Urothelium cell line (cell line): ENCODE measurements at places on chromosomes 16 and 17.

GRCh38 chr16:19717314-19717713, 713 bp downstream of the KNOP1 start:
- DNase-seq = no peak

DNA sequence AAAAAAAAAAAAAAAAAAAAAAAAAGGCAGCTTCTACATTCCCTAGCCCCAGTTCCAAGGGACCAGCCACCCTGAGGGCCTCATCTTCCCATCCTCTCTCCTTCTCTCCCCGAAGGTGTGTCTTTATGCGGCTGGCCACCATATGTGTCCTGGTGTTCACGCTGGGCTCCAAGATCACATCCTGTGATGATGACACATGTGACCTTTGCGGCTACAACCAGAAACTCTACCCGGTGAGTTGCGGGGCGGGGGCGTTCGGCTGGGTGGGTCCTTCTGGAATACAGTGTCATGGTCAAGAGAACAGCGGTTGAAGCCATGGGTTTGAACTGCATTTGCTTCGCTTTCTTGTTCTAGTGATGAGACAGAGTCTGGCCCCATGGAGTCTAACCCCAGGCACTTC, 22.6 kb upstream of the COQ7 start:
- DNase-seq = no peak

DNA sequence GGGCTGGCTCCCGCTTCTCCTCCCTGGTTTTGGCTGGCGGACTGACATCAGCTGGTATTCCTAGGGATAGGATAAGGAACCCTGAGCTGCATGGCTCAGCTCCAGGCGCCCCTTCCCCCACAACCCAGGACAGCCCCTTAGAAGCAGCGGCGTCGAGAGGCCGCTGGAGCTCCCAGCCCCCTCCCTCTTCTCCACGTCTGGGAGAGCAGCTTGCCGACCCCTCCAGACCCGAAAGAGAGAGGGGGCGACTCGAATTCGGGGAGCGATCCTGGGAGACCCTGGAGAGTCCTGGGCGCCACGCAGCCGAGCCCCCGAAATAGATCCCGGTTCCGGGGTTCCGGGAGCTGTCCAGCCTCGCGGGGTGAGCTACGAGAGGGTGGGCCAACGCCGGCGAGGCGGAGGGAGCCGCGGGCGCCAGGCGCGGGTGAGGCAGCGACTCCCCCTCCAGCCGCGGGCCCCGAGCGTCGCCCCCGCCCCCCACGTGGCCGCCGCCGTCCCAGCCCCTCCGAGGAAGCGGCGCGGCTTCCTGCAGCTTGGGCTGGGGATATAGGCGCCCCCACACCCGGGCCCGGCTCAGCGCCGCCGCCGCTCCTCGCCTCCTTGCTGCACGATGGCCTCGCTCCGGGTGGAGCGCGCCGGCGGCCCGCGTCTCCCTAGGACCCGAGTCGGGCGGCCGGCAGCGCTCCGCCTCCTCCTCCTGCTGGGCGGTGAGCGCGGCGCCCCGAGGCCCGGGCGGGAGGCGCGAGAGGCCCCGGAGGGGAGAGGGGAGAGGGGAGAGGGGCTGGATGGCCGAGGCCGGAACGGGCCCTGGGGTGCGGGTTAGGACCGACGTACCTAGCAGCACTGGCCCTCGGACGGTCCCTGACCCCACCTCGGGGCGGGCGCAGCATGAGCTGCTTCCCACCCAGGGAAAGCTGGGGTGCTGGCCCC, at the start of gene RAMP2:
RAMP2 (plus strand) TSS at position 576 of the 930 bp plus-strand sequence; CDS start at position 611, 35 bp downstream.
- peak; percentile 49 for DNase-seq

DNA sequence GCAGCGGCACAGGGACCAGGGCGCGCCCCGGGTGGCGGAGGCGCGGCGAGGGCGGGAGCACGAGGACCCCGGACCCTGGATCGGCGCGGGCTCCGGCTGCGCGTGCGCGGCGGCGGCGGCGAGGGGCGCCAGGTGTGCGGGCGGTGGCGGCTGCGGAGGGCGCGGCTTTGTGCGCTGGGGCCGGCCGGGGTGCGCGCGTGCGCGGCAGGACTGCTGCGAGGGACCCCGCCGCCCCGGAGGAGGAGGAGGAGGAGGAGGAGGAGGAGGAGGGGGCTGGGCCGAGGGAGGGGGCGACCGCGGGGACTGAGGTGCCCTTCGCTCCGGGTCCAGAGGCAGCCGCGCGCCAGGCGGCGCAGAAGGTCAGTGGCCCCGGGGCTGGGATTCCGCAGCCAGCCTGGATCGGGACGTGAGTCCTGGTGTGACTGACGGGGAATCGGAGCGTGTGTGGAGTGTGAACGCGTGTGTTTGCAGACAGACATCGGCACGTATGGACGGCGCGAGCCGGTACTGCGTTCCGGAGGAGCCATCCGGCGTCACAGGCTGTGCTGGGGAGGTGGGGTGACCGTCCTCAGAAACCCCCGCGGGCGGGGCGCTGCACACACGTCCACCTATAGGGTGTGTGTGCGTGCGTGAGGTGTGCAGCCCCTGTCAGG, 19.5 kb upstream of the RAP1GAP2 start:
- peak; percentile 27 for DNase-seq

GRCh38 chr16:68564382-68564985, 25.4 kb downstream of the ZFP90 start:
- no peak for DNase-seq

DNA sequence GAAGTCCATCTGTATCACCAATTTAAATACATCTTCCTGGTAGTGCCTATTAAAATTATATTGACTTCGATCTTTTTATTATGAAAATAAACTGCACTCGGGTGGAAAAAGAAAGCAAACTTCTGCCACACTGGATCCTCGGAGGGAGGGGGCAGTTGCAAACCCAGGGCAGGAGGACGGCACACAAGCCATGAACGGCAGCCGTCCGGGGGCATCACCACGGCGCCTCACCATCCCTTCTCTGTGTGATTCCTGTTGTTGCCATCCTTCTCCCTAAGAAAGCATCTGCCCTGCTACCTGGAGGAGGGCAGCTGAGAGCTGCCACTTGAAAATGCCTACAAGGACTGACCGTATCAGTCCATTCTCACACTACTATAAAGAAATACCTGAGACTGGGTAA, 53.9 kb upstream of the ENPP7 start:
- no peak for DNase-seq

DNA sequence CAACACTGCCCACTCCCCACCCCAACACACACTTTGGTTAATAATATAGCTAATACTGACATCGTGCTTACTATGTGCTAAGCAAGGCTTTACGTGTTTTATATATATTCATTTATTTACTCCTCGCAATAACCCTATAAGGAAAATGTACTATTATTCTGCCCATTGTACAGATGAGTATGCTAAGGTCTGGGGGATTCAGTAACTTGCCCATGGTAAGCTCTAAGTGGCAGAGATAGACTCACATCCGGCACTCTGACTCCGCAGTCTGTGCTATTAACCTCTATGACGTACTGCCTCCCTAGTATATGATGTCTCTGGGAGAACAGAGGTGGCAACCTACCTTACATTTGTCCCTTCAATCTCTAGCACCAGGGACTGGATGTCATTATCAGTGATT, 12.7 kb downstream of the CFAP20 start:
- no peak for DNase-seq

- DNase-seq = no peak
These were observed 47.4 kb downstream of the PLXDC1 start for GRCh38 chr17:39104046-39104445.

GRCh38 chr16:47851146-47851545, 304.6 kb downstream of the ABCC12 start:
- no peak for DNase-seq

DNA sequence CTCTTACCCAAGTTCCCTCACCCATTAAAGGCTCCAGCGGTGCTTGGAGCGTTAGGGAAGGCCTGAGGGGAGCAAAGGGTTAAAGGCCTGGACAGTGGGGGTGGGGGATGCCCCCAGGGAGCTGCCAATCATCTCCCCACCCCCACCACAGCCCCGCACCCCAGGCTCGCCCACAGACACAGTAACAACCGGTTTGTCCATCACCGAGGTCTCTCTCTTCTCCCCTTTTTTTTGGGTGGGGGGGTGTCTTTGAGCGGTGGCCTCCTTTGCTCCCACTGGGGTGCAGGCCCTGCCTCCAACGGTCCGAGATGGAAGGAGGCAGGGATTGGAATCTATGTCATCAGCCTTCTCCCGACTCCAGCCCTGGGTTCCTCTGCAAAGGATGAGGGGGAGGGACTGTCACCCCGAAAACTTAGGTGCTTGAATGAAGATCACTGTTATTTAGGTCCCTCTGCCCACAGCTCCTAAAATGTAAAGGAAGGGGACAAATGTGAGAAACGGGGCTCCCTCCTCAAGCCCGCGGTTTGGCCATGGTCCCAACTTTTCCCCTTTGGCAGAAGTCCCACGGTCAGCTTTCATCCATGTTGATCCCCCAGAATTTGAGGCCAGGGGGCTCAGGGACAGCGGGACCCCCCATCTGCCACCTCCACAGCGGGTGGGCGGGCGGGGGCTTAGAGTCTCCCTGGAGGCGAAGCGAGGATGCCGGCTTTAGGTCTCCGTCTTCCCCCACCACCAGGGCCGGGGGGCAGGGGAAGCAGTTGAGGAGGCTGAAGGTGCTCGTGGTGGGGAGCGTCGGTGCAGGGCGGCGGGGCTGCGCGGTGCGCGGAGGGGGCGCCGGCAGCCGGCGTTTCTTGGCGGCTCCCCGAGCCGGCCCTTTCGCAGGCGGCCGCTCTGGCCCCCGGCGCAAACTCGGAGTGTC, 1.7 kb downstream of the EPOP start:
- no peak for DNase-seq

DNA sequence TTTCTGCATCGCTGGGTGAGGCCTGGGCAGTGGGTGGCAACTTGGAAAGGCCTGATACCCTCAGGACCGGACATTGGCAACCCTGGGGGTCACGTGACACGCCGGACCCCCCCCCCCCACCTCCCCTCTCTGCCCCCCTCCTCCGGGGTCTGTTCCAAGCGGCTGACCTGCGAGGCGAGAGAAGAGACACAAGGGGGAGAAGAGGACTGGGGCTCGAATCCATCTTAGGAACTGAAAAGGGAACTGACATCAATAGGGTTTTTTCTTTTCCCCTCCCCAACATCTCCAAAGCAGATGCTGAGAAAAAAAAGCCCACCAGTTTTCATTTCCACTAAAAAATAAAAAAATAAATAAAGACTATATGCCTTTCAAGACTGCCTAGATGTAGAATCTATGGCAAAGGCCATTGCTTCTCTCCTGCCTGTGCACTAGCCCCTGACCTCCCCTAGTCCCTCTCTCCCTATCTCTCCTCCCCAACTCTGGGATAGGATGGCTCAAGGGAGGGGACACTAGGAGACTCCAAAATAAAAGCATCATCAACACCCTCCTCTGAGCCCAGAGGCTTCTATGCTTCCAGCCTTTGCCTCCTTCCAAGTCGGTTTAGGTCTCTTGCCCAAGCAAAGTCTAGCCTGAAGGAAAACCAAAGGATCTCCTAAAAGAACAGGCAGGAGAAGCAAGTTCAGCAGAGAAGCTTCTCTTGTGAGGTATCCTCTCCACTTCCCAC, 7.7 kb upstream of the HOXB2 start:
- DNase-seq = no peak

DNA sequence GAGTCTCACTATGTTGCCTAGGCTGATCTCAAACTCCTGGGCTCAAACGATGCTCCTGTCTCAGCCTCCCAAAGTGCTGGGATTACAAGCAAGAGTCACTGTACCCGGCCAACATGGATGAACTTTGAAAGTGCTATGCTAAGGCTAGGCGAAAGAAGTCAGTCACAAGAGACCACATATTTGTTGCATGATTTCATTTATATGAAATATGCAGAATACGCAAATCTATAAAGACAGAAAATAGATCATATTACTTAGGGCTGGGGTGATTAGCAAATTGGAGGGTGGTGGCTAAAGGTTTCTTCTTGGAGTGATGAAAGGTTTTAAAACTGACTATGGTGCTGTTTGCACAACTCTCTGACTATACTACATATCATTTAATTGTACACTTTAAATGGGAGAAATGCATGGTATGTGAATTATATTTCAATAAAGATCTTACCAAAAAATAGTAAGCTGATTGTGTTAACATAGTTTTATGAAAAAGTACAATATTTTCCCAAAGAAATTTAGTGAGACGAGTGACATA, 1.2 kb upstream of the FLYWCH1 start:
- DNase-seq = no peak

DNA sequence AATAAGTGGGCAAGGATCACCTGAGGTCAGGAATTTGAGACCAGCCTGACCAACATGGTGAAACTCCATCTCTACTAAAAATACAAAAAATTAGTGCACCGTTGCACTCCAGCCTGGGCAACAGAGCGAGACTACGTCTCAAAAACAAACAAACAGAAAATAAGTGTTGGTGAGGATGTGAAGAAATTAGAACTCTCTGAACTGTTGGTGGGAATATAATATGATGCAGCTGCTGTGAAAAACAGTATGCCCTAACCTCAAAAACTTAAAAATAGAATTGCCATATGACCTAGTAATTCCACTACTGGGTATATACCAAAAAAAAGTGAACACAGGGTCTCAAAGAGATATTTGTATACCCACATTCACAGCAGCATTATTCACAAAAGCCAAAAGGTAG, 26.1 kb downstream of the GLG1 start:
- no peak for DNase-seq

DNA sequence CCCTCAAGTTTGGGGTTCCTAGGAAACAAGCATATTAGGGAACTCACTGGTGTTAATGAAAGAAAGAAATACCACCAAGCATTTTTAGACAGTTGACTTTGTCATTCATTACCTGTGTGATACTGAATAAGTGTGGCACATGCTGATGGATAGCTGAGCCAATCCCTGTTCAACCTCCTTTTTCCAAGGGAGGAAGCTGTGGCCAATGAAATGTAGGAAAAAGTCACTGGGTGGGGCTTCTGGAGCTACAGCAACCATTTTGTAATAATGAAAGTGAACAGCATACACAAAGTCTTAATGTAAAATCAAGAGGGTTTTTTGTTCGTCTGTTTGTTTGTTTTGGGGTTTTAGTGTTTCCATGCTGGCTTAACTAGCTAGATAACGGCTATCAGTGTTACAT, 254.3 kb upstream of the SALL1 start:
- no peak for DNase-seq

DNA sequence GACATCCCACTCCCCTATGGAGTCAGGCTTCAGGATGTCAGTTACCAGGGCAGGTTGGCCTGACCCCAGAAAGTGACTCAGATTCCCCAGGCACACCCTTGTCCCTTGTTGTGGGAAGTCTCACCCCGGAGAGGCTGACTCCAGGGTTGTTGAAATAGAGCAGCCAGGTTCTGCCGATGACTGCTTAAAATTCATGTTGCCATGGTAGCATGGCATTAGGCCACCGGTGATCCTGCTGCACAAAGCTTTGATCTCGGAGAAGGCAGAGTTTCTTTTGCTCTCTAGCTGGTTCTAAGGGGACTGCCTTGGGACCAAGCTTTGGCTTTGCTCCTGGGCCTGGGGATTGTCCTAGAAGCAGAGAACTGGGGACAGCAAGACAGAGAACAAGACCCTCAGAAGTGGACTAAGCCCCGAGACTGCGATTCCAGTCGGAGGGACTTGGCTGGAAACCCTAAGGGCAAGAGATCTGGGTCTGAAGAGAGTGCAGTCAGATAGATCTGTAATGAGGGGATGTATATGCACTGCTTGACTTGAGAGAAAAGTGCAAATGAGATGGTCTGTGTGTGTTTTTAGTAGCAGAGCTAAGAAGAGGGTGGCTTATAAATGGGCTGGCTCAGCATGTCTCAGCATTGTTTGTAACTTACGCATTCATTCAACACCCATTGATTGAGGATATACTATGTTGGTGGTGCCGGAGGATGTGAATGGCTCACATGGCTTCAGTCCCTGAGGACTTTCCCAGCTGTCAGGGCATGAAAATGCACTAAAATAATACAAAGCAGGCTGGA, 106.9 kb downstream of the RGS9 start:
- DNase-seq = peak; percentile 87
